ENCODE measurements at places on chromosomes 6 and 20. TPM values are rescaled to one million over a fixed set of nuclear protein-coding genes. Genes with fewer than 3 reads are reported as not detected.
A peak's percentile ranks its signal among the peaks of the same experiment; 100 is the strongest.

- no peak for DNase-seq
- no peaks in the 10 kb centered on the region for H3K4me1 ChIP-seq
- H3K36me3 ChIP-seq: no peaks in the 10 kb centered on the region
- no peak overlapping the region for H3K4me3 ChIP-seq
- no peak overlapping the region for H3K27ac ChIP-seq
These were observed 242.1 kb downstream of the MAFB start for GRCh38 chr20:40446888-40447287.

- H3K27me3 ChIP-seq: peaks cover 15% of the 10 kb centered on the region
- no peak overlapping the region for H3K27ac ChIP-seq
- no peak for DNase-seq
- H3K4me1 ChIP-seq: peaks cover 7% of the 10 kb centered on the region
- H3K4me3 ChIP-seq: no peak overlapping the region
- no peaks in the 10 kb centered on the region for H3K36me3 ChIP-seq
These were observed 44.0 kb upstream of the CTNNBL1 start for GRCh38 chr20:37649676-37650370.

DNA sequence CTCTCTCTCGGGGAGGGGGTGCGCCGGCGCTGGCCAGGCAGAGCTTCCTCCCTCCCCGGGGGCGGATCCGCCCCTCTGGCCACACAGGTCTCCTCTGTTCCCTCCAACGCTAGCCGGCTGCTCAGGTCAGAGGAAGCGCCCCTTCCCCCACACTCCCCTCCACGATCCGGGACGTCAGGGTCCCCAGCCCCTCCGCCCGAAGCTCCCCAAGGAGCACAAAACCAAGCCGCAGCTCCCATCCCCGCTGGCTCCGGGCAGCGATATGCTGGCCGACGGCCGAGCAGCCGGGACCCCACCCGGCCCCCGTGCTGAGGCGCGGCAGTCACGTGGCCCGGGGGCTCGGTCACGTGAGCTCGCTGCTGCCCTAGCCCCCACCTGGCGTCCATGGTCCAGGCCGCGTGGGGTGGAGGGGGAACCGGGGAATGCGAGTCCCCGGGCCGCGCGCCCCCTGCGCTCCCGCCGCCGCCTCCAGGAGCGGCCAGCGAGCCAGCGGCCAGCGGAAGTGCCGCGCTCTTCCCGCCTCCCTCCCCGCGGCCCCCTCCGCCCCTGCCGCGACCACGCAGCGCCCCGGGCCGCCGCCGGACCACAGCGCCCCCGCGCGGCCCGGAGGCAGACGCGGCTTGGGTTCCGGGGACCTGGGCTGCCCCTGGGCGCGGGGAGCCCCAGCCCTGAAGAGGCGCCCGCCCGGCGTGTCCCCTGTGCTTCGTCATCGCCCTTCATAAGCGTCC, at the start of gene SLC35B2:
TSS of gene SLC35B2 (minus strand) at position 504 of the 728 bp plus-strand sequence. CDS start at position 386, 118 bp downstream.
- no peaks in the 10 kb centered on the region for H3K27me3 ChIP-seq
- H3K36me3 ChIP-seq: peaks cover 22% of the 10 kb centered on the region
- H3K4me1 ChIP-seq: peaks cover 10% of the 10 kb centered on the region
- H3K4me3 ChIP-seq: peak within 1 kb of the TSS; percentile 100
- peak within 1 kb of the TSS; percentile 65 for H3K27ac ChIP-seq
- peak; percentile 84 for DNase-seq

- H3K4me3 ChIP-seq: no peak overlapping the region
- H3K4me1 ChIP-seq: no peaks in the 10 kb centered on the region
These were observed 6.6 kb upstream of the YTHDF1 start for GRCh38 chr20:63222541-63222940.

- no peak overlapping the region for H3K4me3 ChIP-seq
- no peak overlapping the region for H3K27ac ChIP-seq
- no peaks in the 10 kb centered on the region for H3K36me3 ChIP-seq
- H3K4me1 ChIP-seq: peaks cover 18% of the 10 kb centered on the region
These were observed 134.2 kb upstream of the LRFN2 start for GRCh38 chr6:40721271-40721952.

- peak; percentile 74 for DNase-seq
- H3K4me1 ChIP-seq: peaks cover 39% of the 10 kb centered on the region
- no peak overlapping the region for H3K4me3 ChIP-seq
These were observed 224.4 kb downstream of the UST start for GRCh38 chr6:148971031-148971927.

DNA sequence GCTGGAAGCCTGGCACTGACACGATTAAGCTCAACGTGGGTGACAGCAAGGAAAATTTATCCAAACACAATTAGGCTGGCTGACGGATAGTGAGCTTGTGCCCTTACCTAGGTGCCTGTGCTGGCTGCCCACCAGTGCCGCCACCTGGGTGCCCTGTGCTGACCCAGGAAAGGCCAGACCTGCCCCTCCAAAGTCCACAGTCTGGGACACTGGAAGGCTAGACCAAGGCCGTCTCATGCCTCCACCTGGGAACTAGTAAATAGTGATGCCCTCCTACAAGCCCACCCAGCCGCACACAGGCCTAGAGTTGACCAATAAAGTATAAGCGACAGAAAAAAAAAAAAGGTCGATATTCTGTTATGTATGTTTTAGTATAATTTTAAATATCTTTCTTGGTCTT, 142.6 kb upstream of the MCHR2 start:
- H3K36me3 ChIP-seq: no peaks in the 10 kb centered on the region
- H3K27ac ChIP-seq: no peak overlapping the region
- no peak overlapping the region for H3K4me3 ChIP-seq
- H3K4me1 ChIP-seq: no peaks in the 10 kb centered on the region
- DNase-seq: no peak

GRCh38 chr20:957544-957943, 41.4 kb upstream of the ANGPT4 start:
- peak; percentile 8 for DNase-seq
- H3K4me1 ChIP-seq: no peaks in the 10 kb centered on the region
- no peak overlapping the region for H3K4me3 ChIP-seq
- no peak overlapping the region for H3K27ac ChIP-seq

- no peaks in the 10 kb centered on the region for H3K36me3 ChIP-seq
- H3K27me3 ChIP-seq: no peaks in the 10 kb centered on the region
- H3K4me3 ChIP-seq: peak overlapping the region; percentile 84
- peak overlapping the region; percentile 46 for H3K27ac ChIP-seq
- DNase-seq: peak; percentile 65
These were observed 3.8 kb downstream of the SOX12 start for GRCh38 chr20:328975-329695.

DNA sequence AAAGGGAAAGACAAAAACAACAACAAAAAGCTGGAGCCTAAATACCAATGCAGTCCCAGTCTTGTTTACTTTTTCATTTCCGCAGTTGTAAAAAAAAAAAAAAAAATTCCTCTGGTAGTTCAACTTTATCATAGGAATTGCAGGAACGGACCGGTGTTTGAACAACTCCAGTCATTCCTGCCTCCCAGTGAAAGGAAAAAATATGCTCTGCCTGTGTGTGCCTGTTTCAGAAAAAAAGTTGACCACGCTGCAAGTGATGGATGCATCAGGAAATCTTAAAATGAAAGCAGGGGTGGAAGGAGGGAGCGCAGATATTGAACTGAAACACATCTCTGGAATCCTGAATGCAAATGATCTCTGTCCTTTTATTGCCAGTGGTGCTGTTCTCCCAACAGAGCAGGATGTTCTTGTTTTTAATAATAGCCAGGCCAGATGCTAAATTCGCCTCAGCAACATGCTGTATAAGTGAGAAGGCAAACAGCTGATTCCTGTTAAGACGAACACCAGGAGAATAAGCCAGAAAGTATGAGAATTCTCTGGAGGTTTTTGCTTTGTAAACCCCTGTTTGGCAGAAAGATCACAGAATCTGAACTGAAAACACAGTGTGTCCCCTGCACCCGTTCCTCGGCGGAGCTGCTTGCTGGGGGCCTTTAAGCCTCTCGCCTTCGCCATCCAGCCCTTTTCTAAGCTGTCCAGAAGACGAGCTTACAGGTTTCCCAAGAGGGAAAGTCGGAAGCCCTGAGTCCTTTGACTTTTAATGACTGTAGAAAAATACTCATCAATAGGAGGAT, 178.4 kb upstream of the SUPT3H start:
- no peaks in the 10 kb centered on the region for H3K27me3 ChIP-seq
- H3K36me3 ChIP-seq: no peaks in the 10 kb centered on the region
- DNase-seq: peak; percentile 60
- peak overlapping the region; percentile 53 for H3K27ac ChIP-seq

GRCh38 chr20:42961771-42962170, 227.9 kb downstream of the PTPRT start:
- no peaks in the 10 kb centered on the region for H3K27me3 ChIP-seq
- H3K4me1 ChIP-seq: no peaks in the 10 kb centered on the region
- no peaks in the 10 kb centered on the region for H3K36me3 ChIP-seq
- DNase-seq: no peak
- no peak overlapping the region for H3K4me3 ChIP-seq

DNA sequence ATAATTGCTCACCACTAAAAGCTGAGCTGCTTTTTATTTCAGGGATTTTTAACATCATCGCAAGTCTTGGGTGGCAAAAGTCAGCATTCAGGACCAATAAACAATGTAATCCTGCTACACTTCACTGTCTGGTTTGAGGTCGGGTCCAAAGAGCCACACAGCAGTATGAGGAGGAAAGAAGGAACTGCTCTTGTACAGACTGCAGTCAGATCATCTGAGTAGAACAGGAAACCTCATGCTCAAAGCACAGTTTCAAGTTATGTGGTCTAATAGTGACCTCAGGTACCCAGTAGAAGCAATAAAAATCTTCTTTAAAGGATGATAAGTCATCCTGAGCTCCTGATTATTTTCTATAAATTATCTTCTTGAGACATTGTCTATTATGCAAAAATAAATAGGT, 211.4 kb downstream of the FUT9 start:
- no peaks in the 10 kb centered on the region for H3K36me3 ChIP-seq
- no peaks in the 10 kb centered on the region for H3K4me1 ChIP-seq
- no peaks in the 10 kb centered on the region for H3K27me3 ChIP-seq
- no peak for DNase-seq
- H3K27ac ChIP-seq: no peak overlapping the region
- H3K4me3 ChIP-seq: no peak overlapping the region

- DNase-seq: no peak
- no peaks in the 10 kb centered on the region for H3K27me3 ChIP-seq
- no peak overlapping the region for H3K4me3 ChIP-seq
These were observed 51.2 kb downstream of the C6orf52 start for GRCh38 chr6:10643201-10643651.

DNA sequence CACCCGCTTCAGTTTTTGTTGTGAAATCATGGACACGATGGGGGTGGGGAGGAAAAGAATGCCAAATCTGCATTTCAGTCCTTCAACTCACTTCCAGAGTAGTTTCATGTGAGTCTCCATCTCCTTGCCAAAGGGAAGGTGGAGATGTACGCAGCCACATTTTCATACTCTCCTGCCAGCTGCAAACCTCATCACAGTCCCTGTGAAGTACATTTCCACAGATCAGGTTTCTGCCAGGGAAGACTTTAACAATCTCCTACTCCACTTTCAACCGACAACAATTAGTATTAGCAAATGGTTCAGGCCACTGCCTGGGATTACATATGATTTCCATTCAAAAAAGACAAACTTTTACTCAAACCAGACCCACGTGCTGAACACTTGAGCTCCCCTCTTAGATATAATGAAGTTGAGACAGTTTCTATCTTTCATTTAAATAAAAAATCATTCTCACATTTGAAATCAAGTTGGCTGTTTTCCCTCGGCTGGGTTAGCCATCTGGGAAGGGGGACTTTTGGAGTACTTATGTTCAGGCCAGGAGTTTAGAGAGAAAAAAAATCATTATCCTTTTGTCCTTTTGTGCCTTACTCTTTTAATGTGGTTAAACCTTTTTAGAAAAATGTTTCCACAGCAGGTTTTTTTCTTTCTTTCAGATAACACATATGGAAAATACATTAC, 51.0 kb upstream of the CEP162 start:
- no peak overlapping the region for H3K27ac ChIP-seq
- no peaks in the 10 kb centered on the region for H3K36me3 ChIP-seq
- no peak overlapping the region for H3K4me3 ChIP-seq
- DNase-seq: peak; percentile 45
- H3K4me1 ChIP-seq: peaks cover 54% of the 10 kb centered on the region

The HLA-DRA gene
- total RNA-seq: 0.89 TPM

The WFDC12 gene
- total RNA-seq: not detected

The MEP1A gene
- not detected for total RNA-seq

The APOM gene
- total RNA-seq: 3.3 TPM

The PTK6 gene
- total RNA-seq: 0.13 TPM

The SIRPB1 gene
- 0.54 TPM for total RNA-seq

The RSPO3 gene
- total RNA-seq: 0.13 TPM

All from GM23248 (cell line).